Activated T-cell treated with anti-CD3 and anti-CD28 coated beads for 24 hours (primary cell): ENCODE measurements at places on chromosomes 7 and 10.

DNA sequence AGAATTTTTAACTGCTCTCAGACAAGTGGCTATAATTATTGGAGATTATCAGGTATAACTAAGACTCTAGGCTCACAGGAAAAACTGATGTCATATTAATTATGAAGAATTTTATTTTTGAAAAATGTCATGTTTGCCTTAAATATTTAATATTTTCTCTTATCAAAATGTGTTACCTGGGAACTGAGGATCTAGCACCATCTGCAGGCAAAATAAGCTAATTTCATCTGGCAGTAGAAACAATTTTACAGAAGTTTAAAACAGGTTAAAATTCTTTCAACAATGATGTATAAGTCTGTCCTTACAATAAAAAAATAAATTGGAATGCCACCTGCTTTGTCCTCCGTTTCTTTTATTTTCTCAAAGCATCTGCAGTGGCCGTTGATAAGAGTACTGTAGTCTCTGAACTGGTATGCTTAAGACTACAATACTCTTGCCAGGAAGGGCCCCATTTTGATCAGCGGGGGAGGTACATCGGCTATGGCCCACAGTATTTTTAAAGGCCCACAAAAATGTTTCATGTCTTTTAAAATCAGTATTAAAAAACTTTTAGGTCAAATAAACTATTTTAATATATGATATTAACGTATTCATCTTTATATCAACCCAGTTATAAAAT is 81.3 kb downstream of the VWDE start:
- no peak for DNase-seq

GRCh38 chr10:118220346-118220850 is 121.7 kb downstream of the FAM204A start:
- DNase-seq, result no peak

DNA sequence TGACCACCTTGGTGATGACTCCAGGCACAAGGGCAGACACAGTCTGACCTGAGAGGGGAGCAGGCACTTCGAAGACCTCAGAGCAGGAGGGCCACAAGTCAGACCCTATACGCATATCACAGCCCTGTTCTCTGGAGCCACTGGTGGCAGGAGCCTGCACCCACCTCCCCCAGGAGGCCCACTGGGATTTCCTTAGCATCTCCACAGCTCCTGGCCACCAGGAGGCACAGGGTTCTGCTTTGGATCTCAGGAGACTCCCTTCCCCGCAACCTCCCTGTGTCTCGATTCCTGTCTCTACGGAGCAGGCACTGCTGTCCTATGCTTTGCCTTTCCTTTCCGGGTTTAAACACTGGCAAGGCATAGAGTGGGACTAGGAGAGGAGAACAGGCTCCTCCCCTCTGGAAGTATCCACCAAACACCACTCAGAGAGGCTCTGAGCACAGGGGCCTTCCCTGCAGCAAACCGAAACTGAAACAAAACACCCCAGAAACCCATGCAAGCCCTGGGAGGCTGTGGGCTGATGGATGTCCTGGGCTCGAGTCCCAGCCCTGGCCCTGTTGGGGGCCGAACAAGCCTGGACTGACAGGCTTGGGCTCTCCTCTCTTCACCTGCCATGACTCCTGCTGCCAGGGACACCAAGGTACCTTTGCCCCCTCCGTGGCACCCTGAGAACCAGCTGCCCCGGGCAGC is 166.3 kb downstream of the NEURL1 start:
- DNase-seq, result peak; percentile 48

- DNase-seq, result peak; percentile 10
Observed at GRCh38 chr7:126803060-126803665, 449.6 kb downstream of the GRM8 start.

- no peak for DNase-seq
Observed at GRCh38 chr7:158246272-158246959, 341.2 kb downstream of the PTPRN2 start.

- no peak for DNase-seq
Observed at GRCh38 chr10:31129271-31129670, 97.6 kb upstream of the ZNF438 start.

- no peak for DNase-seq
Observed at GRCh38 chr10:48497780-48498770, 106.8 kb downstream of the ARHGAP22 start.

DNA sequence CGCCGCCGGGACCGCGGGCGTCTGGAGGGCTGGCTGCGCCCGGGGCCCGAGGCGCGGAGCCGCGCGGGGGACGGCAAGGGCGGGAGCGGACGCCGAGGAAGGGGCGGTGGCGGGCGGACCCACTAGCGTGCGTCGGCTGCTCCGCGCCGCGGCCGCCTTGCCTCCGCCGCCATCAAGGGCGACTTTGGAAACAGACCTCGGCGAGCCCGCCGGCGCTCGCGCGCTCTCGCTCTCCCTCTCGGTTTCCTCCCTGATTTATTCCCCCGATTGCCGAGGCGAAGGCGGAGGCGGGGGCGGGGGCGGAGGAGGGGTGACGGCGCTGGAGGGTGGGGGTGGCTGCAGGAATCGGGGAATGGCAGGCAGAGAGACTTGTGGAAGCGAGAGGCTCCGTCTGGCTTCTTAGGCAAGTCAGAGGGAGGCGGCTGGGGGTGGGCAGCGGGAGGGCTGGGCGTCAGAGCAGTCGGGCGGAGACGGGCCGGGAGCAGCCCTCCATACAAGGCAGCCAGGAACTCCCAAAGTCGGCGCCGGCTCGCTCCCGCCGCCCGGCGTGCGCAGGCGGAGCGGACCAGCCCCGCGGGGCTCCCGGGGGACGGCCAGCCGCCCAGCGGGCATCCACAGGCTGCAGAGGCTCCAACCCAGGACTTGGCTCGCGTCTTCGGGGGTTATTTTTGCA is at the start of gene CACNA2D1:
Gene CACNA2D1, minus strand, starts transcription at position 231 of the 673 bp plus-strand sequence.
- DNase-seq, result no peak

DNA sequence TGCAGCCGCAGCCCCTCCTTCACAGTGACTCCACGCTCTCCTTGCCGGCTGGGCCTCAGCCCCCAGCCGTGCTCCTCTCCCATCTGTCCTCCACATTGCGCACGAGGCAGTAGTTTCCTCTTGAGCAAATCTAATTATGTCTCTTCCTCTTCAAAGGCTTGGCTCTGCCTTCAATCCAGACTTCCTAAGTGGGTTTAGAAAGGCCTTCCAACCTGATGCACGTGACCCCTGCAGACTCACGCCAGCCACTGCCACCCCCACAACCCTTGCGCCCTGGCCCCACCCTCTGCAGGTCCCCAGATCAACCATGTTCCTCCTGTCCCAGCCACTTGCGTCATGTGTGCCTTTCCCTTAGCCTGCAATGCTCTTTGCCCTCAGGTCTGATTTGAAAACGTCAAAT is 75.0 kb upstream of the ADAM12 start:
- DNase-seq, result no peak
